ENCODE measurements at places on chromosomes 4 and X. TPM values are rescaled to one million over a fixed set of nuclear protein-coding genes. Genes with fewer than 3 reads are reported as not detected.

The NLGN3 gene
- 4.2 TPM for total RNA-seq

- DNase-seq, result no peak
Measured at GRCh38 chrX:132365490-132365889, 123.3 kb downstream of the MBNL3 start.

DNA sequence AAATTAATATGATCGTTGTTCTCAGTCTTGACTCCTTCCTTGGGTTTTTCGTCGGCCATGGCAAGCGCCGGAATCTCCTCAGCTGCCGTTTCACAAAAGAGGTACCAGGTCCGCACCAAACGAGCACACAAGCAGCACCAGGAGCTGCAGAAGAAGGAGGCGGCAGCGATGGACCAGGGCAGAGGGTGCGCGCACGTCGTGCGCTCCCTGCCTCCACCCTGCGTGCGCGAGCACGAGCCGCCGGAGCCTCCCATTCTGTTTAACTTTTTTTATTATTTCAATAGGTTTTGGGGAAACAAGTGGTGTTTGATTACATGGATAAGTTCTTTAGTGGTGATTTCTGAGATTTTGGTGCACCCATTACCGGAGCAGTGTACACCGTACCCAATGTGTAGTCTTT, 158.2 kb downstream of the PLS3 start:
- DNase-seq, result no peak

GRCh38 chrX:48782795-48783194, 3.6 kb upstream of the GATA1 start:
- DNase-seq, result no peak

All from T-helper 17 cell (primary cell).